Activated naive CD4-positive, alpha-beta T cell (primary cell): ENCODE measurements at places on chromosomes 13 and 19.

GRCh38 chr19:49533551-49534488, 6.0 kb downstream of the RCN3 start:
- DNase-seq: peak; percentile 71

GRCh38 chr13:30371649-30372265, 50.5 kb upstream of the UBE2L5 start:
- DNase-seq: peak; percentile 21

- no peak for DNase-seq
These were observed 52.1 kb downstream of the SIAH3 start for GRCh38 chr13:45799451-45799850.

GRCh38 chr19:7690779-7691258, 10.2 kb downstream of the TRAPPC5 start:
- no peak for DNase-seq

DNA sequence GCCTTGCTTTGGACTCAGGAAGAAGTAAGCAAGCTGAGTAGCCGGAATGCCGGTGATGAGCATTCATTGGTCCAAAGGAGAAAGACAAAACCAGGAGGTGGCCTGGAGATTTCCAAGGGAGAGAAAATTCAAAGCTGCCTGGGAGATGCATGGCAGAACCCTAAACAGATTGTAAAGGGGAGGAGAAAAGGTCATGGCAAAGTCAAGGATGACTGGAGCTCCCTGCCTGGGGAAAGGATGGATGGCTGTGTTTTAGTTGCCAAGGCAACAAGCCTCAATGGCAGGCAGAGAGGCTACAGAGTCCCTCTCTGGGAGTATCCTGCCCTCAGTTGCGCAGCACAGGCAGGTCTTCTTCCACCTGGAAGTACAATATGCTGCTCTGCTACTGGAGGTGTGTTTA, 134.0 kb downstream of the ENOX1 start:
- no peak for DNase-seq

- no peak for DNase-seq
These were observed 316.3 kb upstream of the KLF12 start for GRCh38 chr13:74450525-74450845.

- no peak for DNase-seq
These were observed 12.7 kb downstream of the KDM4B start for GRCh38 chr19:4981681-4981958.

- no peak for DNase-seq
These were observed 17.1 kb downstream of the CHERP start for GRCh38 chr19:16524991-16525734.

DNA sequence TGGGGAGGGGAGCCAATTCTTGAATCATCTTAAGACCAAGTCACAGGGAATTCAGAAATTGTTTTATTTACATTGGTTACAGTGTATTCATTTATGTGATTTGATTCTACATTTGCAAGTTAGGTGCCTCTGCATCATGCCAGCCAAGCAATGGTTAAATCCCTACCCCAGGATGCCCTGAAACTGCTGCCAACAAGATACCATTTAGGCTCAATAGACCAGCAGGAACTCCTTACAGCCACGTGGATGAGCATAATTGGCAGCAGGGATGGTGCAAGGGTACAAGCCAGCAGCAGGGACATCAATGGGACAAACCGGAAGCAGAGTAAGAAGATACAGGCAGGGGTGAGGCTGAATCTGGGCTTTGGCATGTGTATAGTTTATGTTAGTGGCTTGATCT, 72.4 kb upstream of the NBEA start:
- no peak for DNase-seq

DNA sequence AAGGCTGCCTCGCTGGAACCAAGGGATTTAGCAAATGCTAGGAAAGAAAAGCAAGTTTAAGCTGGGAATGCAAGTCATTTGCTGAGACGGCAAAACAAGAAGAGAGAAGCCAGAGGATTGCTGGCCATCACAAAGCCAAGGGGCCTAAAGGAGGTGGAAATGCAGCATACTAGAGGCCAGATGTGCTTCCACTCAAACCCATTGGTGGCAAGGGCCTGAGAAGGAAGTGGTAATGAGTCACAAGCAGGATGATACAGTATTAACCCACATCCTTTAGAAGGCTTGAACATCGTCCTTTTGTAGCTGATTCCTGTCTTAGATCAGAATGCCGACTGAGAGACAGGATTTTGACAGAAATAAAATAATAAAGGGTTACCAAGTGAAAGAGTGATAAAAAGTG, 68.2 kb downstream of the ITGBL1 start:
- DNase-seq: no peak

DNA sequence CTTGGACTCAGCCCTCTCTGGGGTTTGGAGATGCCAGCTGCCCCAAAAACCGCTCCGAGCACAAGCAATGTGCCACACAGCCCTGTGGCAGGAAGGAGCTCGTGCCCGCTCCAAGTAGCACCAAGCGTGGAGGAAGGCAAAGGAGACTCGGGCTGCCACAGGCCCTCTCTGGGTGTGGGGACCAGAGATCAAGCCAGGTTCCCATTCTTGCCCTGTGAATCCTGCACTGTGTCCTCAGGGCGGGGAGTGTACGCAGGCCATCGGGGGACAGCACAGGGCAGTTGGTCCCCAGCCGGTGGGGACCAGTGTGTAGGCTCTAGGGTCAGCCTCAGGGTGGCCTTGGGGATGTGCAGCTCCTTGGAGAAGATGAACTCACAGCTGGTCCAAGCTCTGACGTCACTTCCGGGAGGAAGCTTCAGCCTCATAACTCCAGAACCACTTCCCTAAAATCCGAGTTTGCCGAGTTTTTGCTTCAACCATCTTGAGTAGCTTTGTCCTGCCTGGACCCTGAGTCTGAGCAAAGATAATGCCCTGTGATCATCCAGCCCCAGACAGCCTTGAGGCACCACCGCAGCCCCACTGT, 9.3 kb upstream of the CPAMD8 start:
- DNase-seq: no peak

- DNase-seq: no peak
These were observed 44.3 kb downstream of the PSG3 start for GRCh38 chr19:42695811-42696503.

DNA sequence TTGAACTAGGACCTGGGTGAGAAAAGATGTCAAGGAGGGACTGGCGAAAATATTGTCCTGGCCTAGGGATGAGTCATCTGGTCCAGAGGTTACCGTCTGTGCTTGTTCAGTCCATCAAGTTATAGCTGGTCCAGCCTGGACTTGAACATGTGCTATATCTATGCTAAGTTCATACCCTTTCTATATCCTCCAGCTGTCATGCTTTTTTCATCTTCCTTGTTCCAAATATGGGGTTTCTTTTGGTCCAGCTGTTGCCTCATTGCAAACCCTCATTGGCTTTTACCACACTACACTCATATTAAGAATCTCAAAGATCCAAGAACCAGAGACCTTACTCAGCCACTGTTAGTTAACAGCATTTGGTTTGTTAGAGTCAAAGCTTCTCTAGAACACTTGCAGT, 19.1 kb upstream of the KLF12 start:
- no peak for DNase-seq
